ENCODE measurements at places on chromosomes 7 and 10.
A peak's percentile ranks its signal among the peaks of the same experiment; 100 is the strongest.

- DNase-seq: peak; percentile 20
These were observed 62.3 kb downstream of the LAMB4 start for GRCh38 chr7:108067844-108068243.

DNA sequence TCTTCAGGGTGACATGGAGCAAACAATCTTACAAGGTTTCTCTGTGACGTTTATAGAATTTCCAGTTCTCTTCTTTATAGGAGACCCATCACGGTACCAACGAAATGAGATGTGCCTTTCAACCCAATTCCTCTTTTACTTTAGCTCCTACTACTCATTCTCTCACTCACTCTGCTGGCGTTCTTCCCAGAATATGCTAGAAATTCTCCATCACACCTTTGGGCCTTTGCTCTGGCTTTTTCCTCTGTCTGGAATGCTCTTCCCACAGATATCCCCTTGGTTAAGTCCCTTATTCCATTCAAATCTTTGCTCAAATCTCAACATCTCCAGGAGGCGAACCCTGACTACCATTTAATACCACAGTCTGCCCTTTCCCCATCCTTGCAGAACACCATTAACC lies 39.0 kb downstream of the SEMA3C start:
- no peak for DNase-seq

- DNase-seq: no peak
These were observed 287.4 kb downstream of the CACNA2D1 start for GRCh38 chr7:82156168-82156567.

GRCh38 chr10:120456626-120457430 lies at the start of gene PLPP4:
Gene PLPP4, plus strand, starts transcription at chr10:120457227. Its CDS starts 79 bp downstream, at chr10:120457306.
- DNase-seq: peak; percentile 54

DNA sequence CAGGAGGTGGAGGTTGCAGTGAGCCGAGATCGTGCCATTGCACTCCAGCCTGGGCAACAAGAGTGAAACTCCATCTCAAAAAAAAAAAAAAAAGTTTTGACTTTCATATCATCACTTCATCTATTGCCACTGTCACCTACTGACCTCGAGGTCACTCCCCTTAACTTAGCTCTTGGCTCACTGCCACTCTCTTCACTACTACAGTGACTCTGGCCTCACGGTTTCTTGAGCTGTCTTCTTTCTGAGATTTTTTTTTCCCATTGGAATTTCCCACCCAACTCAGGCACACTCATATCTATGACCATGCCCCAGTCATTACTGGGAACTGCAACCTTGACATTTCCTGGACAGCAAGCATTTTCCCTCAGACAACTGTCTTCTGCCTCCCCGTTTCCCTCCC lies 42.6 kb upstream of the C7orf33 start:
- peak; percentile 79 for DNase-seq

DNA sequence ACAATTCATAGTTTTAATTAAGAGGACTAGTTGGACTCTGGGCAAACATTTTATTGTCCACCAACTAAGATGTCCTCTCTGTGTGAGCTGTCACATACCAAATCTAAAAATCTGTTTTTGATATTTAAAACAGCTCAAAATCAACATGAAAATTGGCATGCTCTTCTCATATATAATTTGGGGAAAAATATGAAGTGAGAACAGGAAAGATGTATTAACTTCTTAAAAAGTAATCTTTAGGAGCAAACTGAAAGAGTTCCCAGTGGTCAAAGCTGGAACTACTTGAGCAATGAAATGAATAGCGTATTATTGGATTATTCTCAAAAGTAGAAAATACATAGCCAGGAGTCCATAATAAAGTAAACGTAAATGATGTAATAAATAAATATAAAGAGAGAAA lies 147.2 kb downstream of the DYNC1I1 start:
- no peak for DNase-seq

DNA sequence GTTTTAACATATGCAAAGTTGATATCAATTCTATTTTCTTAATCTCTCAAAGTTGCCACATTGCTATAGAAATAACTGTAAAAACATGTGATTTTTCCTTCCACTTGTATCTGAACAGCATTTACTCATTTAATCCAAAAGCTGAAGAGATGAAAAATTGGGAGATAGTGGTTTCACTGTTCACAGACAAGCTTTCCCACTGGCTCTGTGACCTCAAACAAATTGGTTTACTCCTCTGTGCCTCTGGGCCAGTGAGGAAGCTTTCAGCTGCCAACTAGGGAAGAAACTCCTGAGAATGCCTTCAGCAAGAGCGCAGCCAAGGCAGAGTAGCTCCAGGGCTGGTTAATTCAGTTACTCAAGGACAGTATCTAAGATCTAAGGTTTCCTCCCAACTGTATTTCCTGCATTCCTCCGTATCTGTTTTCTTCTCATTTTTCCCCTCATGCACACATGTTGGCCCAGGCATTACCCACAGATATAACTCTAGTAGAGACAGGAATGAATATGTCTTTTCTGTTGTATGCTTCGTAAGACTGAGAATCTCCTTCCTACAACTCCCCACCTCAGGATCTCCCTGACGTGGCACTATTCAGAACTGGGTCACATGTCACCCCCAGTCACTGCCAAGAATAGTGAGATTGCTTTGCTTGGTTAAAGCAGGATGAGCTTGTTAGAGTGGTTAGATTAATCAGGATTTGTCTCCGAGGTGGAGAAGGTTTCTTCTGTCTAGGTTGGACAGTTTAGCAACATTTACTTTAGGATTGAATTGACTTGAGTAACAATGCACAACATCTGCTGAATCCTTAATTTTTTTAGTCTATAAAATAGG lies 315.7 kb downstream of the NRG3 start:
- DNase-seq: no peak

- DNase-seq: peak; percentile 78
These were observed 118.2 kb downstream of the JAZF1 start for GRCh38 chr7:28062197-28062991.

GRCh38 chr10:42898037-42898960 lies 115.7 kb downstream of the BMS1 start:
- DNase-seq: no peak

- DNase-seq: no peak
These were observed 24.9 kb downstream of the RPS24 start for GRCh38 chr10:78058562-78058961.

Measured in RPMI8226 (cell line).